ENCODE measurements at places on chromosomes 2 and 18.
A peak's percentile ranks its signal among the peaks of the same experiment; 100 is the strongest.

DNA sequence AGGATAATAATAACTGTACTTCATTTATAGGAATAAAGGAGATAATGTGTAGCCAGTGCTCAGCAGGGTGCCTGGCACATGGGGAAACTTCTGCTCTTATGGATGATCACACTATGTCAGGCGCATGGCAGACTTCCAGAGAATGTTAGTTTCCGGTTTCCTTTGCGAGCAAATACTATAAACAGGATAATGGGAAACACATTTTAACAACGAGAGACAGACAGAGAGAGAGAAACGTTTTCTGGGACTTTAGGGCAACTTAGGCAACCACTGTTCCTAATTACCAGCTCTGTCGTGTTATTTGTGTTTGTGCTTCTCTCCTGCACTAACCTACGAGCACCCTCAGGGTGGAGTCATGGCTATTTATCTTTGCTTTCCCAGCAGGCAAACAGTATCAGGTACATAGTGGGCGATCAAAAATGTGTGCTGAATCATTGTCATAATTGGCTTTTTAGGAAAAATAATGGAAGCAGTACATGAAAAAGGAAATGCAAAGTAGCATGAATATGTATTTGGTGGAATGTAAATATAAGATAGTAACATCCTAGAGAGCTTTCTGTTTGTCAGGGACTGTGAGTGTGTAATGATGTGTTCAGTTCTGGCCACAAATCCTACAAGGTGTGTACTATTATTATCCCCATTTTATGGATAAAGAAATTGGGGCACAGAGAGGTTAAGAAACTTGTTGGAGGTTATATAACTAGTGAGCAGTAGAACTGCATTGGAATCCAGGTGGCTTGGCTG lies 36.8 kb upstream of the IGFBP2 start:
- no peak for DNase-seq

DNA sequence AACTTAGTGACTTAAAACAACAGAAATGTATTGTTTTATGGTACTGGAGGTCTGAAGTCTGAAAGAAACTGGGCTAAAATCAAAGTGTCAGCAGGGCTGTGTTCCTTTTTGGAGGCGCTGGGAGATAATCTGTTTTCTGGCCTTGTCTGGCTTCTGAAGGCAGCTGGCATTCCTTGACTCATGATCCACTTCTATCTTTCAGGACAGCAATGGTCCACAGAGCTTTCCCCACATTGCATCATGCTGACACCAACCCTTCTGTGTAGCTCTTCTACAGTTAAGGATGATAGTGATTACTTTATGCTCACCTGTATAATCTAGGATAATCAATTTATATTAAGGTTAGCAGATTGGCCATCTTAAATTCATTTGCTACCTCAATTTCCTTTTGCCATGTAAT lies 392.1 kb downstream of the TDRD15 start:
- no peak for DNase-seq

- peak; percentile 53 for DNase-seq
These were observed 35.2 kb downstream of the FAM178B start for GRCh38 chr2:96951125-96951654.

- no peak for DNase-seq
These were observed 140.8 kb downstream of the PTGR3 start for GRCh38 chr18:75067996-75068645.

GRCh38 chr2:135532581-135532980 lies 1.3 kb downstream of the R3HDM1 start:
- no peak for DNase-seq

GRCh38 chr18:57078614-57079013 lies 68.3 kb upstream of the BOD1L2 start:
- DNase-seq: no peak

DNA sequence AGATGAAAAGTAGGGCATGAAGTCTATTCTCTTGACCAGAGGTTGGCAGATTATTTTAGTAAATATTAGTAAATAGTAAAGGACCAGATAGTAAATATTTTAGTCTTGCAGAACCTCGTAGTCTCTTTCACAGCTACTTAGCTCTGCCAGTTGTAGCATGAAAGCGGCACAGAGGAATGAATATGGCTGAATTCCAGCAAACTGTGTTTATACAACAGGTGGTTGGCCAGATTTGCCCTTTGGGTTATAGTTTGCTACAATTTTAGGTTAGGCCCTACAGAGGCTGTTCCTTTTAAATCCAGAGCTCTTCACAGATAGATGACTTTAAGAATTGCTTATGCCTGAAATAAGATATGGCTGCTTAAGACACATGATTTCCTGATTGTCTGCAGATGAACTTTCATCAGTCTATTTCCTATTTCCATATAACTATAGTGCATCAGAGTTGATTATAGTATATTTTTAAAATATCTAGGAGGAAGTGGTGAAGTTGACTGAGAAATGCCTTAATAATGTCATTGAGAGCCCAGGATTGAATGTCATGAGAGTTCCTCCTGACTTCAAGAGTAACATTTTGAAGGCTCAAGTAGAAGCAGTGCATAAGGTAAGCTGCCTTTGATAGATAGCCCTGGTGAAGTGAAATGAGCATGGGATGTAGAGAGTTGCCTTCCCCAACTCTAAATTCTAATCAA lies 80.5 kb downstream of the TMEM185B start:
- DNase-seq: no peak

DNA sequence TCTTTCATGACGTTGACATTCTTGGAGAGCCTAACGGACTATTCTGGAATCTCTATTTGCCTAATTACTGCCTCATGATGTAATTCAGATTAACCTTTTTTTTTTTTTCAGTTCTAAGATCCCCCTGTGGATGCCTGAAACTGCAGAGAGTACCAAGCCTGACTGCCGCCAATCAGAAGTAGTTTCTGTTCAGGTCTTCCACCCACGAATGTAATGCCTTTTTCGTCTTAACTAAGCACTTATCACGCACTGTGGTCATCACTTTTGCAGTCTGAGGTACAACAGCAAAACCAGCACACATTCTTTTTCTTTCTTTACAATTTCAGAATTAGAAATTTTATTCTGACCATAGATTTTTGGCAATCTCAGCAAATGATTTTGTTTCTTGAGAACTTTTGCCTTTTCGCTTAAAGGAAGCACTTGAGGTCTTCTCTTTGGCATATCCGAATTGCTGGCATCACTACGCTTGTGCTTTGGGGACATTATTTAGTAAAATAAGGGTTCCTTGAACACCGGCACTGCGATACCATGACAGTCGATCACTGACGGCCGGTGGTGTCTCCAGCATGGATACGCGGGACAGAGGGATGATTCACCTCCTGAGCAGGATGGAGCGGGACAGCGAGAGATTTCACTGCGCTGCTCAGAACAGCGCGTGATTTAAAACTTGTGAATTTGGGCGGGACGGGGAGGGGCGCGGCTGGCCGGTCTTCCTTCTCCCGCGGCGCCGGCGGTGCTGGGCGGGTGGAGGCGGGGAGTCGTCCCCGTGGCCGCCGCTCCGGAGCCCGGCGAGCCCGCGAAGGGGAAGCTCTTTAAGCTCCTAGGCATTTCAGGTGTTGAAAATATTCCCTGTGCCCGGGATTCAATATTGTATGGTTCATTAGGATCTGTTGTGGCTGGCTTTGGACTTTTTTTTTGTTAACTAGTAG lies 32.0 kb upstream of the GPR55 start:
- no peak for DNase-seq

DNA sequence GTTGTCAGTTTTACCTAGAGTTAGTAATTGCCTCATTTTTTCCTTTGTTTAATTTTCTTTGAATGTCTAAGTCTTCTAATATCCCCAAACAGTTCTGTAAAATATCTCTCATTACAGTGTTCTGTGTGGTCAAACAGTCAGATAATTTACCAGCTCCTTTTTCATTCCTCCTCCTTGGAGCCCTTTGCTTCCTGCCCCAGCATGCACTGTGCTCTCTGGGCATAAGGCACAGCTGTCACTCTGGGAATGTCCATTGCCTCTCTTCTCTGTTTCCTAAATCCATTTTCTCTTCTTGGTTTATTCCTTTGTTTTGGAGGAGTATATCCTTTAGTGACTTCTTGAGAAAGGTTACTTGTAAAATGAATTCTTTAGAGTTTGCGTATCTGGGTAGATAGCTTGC lies 139.3 kb downstream of the PLCL1 start:
- DNase-seq: no peak

GRCh38 chr2:205937211-205937610 lies 148.8 kb downstream of the INO80D start:
- no peak for DNase-seq

- no peak for DNase-seq
These were observed 16.0 kb upstream of the PROM2 start for GRCh38 chr2:95258271-95258670.

GRCh38 chr2:153663371-153663770 lies 184.8 kb upstream of the RPRM start:
- no peak for DNase-seq

GRCh38 chr2:67451086-67451832 lies 54.1 kb downstream of the ETAA1 start:
- DNase-seq: no peak

DNA sequence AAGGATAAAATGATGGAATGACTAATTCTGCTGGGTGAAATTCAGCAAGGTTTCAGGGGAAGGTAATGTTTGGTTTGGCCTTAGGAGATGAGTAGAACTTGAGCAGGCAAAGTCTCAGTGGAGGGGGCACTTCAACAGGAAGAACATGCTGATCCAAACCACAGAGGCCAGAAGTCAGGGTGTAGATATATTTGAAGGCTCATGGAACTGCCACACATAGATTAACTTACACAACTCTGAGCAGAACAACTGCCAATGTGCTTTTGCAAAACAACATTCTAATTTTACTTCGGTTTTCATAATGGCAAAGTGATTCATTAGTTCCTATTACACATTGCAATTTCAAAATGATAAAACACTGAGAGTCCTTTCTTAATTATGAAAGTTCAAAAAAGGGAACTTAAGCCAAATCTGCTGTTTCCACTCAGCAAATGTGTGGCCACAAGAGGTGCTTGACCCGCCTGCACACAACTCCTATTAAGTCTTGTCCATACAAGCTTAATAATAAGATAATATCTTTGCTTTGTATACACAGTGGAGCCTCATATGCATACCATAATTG lies 284.8 kb downstream of the MREG start:
- DNase-seq: no peak

Measured in stimulated activated CD4-positive, alpha-beta T cell treated with anti-CD3 and anti-CD28 coated beads, Interleukin-1b, Interleukin-23, amount 100 ng/mL, for 1 hour (primary cell).